ENCODE measurements at places on chromosomes 1 and 21.

DNA sequence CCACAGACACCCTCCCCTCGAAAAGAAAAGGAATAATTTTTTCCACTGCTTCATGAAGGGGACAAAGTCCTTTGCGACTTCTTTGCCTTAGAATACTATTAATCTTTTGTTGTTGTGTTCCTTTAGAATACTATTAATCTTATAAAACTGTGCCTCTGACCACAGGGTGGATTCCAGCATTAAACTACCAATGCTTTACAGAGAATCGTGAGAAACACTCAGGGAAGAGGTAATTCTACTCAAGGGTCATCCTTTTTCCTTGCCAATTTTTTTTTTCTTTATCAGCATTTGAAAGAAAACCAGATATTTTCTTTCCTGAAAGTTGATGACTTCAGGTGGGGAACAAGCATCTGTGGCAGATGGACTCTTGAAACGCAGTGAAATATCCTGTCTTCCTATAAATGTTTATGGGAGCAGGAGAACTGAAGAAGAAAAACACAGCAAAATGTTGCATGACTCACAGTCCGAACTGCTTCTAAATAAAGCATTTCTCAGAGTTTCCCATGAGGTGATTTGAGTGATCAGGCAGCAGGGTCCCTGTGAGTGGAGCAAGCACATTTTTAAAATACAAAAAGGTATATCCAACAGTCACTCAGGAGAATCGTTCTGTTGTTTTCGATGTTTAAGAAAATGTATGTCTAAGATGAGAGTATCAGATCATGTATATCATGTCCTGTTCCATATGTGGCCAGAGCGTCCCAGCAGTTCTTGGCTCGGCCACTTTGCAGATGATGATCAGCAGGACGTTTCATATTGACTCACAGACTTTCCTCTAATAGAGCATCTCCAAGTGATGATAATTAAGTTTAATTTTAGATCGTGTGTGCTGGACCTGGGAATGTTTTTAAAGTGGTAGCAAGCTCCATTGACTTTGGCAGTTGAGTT lies 154.2 kb upstream of the RUNX1 start:
- no peak for DNase-seq

DNA sequence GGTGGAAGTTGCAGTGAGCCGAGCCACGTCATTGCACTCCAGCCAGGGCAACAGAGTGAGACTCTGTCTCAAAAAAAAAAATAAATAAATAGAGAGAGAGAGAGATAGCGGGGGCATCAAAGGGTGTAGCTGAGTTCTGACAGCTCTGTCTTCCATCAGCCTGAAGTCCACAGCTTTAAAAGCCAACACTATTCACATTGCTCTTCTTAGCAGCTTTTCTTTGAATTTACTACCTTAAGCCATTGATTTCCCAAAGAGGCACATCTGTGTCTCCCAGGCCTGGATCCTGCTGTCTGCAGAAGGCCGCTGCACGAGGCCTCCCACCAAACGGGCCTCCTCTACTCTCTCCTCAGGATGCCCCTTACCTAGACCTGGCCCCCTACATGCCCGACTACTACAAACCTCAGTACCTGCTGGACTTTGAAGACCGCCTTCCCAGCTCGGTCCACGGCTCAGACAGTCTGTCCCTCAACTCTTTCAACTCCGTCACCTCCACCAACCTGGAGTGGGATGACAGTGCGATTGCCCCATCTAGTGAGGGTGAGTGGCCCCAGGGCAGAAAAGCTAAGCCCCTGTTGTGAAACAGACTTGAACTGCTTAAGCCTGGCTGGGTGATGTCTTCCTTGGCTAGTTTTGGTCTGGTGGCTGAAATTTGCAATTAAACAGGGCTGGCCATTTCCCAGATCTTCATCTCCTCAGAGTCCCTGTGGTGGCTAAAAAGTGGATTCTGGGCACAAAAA lies 16.5 kb upstream of the SLC25A34 start:
- DNase-seq: no peak

- DNase-seq: no peak
Measured at GRCh38 chr1:110375490-110375889, 15.3 kb downstream of the SLC16A4 start.

GRCh38 chr1:9028921-9029705 lies 2.9 kb upstream of the SLC2A7 start:
- no peak for DNase-seq

- no peak for DNase-seq
Measured at GRCh38 chr1:3245344-3245743, 176.3 kb downstream of the PRDM16 start.

- DNase-seq: no peak
Measured at GRCh38 chr1:89659322-89660081, 26.6 kb downstream of the LRRC8C start.

DNA sequence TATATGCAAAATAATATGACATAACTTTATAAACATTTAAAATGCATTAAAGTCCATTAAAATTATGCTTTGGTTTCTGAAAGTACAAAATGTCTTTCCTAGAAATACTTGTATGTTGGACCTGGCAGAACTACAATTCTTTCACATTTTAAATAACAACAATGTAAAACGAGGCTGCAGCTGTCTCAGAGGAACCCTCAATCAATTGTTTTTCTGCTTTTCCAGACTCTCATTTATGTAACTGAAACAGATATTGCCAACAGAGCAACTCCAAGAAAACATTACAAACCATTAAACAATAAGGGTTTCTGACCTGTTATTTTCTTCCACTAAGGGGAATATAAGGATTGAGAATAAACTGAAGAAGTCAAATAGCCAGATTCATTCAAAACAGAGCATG lies 1193.4 kb downstream of the NCAM2 start:
- DNase-seq: no peak

DNA sequence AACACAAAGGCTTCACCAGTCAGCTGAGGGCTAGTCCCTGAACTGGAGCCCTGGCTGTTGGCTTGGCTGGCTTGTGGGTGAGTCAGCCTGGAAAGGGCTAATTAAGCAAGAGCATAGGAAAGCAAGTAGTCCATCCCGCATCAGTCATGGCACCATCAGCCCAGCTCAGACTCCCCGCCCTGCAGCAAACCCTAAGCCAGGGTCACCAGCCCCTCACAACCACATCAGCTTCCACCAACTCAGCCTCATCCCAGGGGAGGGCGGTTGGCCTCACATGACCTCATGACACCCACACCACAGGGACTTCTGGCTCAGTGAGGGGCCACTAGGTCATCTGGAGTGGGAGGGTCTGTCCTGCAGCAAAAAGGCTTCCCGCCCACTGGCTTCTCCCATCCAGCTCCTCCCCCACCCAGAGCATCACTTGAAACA lies 7.0 kb upstream of the SPATC1L start:
- no peak for DNase-seq

GRCh38 chr1:228744356-228744755 lies 9.1 kb downstream of the RHOU start:
- DNase-seq: no peak

- DNase-seq: no peak
Measured at GRCh38 chr1:104056786-104057185, 307.1 kb downstream of the AMY1C start.

DNA sequence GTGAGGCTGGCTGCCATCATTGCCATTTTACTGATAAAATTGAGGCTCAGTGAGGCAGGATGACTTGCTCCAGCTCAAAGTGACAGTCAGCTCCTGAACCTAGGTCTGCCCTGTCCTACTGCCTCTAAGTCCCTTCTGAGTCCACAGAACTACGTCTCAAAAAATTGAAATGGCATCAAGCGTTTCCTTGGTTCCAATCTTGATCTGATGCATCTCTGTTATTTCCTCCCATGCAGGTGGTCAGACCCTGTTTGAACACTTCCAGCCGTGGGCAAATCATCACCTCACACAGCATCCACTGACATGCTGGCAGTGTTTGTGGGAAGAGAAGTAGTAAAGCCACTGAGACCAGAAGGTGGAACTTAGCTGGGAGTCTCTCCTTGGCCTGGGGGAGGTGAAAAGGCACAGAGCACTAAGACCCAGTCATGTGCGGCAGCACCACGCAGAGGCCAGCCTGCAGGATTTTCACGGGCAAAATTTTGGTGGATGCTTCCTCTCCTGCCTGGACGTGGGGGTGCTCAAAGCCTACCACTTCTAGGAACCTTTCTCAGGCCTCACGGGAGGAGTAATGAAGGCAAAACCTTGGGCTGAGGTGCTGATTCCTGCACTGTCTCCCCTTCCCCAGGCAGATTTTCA lies 7.8 kb upstream of the CPLANE2 start:
- DNase-seq: no peak

DNA sequence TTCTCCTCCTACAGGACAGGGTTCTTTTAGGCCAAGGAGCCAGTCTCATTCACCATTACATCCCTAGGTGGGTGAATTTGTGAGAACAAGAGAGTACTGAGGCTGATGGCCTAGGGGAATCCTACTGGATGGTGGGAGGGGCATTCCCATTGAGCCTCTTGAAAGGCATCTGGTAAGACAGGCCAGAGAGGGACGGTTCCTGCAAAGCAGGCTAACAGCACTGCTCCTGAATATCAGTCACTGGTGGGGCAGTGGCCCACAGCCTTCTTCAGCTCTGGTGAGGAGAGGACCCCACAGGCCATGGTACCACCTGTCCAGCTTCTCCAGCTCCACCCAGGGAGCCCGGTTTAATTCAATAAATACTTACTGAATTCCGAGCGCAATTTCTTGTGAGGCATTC lies 125.9 kb upstream of the EDN2 start:
- DNase-seq: no peak

- no peak for DNase-seq
Measured at GRCh38 chr1:216722821-216723220, 408 bp downstream of the ESRRG start.

DNA sequence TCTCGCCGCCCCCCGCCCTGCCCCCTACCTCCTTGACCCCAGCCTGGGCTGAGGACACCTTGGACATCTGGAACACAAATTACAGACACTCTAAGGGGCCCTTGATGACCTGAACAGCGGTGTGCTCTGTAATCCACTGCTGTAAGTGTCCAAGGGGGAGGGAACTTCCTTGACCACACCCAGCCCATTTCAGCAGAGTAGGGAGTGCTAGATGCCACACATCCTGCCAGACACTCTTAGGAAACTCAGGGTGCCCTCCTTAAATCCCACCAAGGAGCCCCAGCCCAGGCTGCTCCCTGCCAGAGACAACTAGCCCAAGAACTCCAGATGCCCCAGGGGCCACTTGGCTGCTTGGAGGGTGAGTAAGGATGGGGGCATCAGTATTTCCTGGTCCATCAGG lies 282.2 kb downstream of the RRAGC start:
- no peak for DNase-seq

DNA sequence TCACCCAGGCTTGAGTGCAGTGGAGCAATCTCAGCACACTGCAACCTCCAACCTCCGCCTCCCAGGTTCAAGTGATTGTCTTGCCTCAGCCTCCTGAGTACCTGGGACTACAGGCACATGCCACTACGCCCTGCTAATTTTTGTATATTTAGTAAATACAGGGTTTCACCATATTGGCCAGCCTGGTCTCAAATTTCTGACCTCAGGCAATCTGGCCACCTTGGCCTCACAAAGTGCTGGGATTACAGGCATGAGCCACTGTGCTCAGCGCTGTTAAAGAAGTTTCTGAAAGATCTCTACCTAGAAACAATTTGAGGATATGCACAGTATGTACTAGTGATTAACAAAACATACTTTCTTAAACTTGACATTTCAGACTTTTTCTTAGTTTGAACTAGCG lies 182.6 kb upstream of the ESRRG start:
- DNase-seq: no peak

DNA sequence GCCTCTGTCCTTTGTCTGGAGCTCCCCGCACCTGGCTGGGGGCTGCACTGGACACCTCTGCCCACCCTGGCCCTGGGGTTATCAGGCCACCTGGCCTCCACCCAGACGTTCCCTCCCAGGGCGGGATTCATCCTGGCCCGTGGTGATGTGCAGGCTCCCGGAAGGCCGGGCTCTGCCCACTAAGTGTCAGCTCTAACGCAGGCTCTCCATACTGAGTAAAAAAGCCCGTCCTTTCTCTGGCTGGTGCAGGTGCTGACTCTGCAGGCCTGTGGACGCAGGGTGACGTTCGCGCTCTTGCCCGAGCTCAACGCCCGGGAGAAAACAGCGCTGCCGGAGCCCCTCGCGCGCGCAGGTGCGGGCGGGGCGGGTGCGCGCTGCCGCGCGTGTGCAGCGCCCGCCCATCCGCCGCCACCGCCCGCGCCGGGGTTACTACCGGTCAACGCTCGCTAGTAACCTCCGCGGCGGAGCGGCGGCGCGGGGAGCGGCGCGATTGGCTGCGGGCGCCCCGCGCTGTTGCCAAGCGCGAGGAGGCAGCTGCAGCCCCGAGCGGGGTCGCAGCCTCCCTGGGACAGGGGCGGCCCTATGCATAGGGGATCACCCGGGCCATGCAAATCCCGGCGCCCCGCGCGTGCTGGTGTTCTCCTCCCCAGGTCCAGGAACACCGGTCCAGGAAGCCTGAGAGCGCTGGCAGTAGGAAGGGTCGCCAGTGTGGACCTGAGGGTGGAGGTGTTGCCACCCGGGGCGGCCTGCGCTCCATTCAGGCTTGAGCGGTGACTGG lies 15.7 kb downstream of the ABCG1 start:
- no peak for DNase-seq

- no peak for DNase-seq
Measured at GRCh38 chr1:230855886-230856285, 12.4 kb downstream of the C1orf198 start.

DNA sequence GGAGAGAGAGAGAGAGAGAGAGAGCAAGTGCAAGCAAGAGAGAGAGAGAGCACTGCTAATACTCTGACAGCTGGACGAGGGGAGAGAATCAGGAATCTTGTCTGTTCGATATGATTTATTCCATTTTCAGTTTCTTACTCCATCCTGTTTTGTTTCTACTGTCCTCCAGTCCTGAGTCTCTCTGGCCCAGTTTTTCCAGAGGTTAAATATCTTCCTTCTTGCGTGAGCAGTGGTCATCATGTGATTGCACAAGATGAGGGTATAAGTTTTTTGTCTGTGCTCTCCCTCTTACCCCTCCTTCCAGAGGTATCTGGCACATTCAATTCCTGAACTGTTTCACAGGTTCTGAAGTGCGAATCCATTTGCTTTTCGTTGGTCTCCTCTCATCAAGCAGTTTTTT lies 16.8 kb downstream of the UBE2U start:
- no peak for DNase-seq

DNA sequence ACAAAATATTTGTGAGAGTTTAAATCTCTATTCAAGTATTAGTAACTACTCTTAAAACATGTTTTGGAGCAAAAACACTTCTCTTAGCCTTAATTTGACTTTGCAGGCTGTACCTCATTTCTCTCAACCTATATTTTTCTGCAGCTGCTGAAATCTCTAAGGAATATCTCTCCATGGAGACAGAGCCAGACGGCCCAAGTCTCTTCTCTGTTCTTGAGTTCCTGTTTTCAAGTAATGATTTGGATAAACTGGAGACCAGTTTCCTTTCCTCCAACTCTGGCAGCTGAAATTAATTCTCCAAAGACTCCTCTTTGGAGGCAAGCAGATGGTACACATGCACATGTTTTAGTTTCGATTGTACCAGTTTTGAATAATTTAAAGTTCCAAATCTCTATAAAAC lies 659.7 kb upstream of the NEGR1 start:
- DNase-seq: no peak

- DNase-seq: no peak
Measured at GRCh38 chr21:15495965-15496364, 233.8 kb upstream of the USP25 start.

Measured in stimulated activated CD8-positive, alpha-beta memory T cell treated with anti-CD3 and anti-CD28 coated beads, Interleukin-4, amount 100 ng/mL, for 1 hour (primary cell).